Muscle of leg (tissue), 16 donors: ENCODE measurements at places on chromosomes 7 and 10.
A peak's percentile ranks its signal among the peaks of the same experiment; 100 is the strongest.

DNA sequence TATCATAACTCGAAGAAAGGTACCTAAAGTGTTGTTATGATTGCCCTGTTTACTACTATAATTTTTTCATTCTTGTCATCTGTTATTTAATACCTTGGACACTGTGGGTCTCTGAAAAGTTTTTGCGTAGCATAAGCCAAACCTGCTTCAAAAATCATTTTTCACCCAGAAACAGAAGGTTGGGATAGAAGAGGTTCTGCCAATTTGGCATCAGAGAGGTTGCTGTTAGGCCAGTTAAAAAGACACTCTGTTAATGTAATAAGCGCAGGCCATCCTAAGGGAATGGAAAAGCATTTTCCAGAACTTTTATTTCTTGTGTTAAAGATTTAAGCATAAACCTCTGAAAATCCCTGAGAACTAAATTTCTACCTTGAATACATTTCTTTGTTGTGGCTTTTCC is 212.2 kb downstream of the BMPER start:
- H3K27me3 ChIP-seq: no peaks in the 10 kb centered on the region
- no peaks in the 10 kb centered on the region for H3K4me1 ChIP-seq

DNA sequence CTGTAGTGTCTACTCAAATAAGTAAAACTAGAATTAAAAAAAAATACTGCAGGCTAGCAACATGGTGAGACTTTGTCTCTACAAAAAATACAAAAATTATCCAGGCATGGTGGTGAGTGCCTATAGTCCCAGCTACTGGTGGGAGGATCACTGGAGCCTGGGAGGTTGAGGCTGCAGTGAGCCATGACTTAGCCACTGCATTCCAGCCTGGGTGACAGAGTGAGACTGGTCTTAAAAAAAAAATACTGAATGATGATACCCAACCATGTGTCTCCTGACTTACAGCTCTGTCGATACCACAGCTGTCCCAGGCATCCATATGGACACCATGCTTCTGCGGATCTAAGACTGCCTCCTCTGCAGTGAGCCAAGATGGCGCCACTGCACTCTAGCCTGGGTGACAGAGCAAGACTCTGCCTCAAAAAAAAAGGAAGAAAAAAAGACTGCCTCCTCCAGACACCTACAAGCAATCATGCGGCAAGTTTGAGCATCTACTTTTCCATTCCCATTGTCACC is 7.9 kb upstream of the FRAT1 start:
- H3K4me1 ChIP-seq: no peaks in the 10 kb centered on the region
- no peaks in the 10 kb centered on the region for H3K36me3 ChIP-seq
- no peaks in the 10 kb centered on the region for H3K27me3 ChIP-seq
- no peak overlapping the region for H3K4me3 ChIP-seq

DNA sequence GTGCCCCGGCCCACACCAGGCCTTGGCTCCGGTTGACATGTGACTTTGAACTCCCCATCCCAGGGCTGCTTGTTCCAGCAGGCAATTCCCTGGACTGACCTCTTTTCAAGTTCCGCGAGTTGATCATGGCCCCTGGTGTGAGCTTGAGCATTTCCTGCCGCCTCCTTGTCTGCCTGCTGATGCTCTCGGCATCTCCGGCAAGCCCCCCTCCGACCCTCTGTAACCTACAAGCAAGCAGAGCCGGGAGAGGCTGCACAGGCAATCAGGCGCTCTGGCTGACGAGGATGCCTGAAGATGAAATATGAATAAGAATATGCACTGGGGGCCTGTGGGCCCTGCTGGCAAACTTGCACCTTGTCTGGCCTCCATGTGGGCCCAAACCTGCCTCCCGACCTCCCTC is 304.9 kb upstream of the MKI67 start:
- no peak overlapping the region for H3K27ac ChIP-seq
- no peaks in the 10 kb centered on the region for H3K36me3 ChIP-seq
- no peak for DNase-seq

DNA sequence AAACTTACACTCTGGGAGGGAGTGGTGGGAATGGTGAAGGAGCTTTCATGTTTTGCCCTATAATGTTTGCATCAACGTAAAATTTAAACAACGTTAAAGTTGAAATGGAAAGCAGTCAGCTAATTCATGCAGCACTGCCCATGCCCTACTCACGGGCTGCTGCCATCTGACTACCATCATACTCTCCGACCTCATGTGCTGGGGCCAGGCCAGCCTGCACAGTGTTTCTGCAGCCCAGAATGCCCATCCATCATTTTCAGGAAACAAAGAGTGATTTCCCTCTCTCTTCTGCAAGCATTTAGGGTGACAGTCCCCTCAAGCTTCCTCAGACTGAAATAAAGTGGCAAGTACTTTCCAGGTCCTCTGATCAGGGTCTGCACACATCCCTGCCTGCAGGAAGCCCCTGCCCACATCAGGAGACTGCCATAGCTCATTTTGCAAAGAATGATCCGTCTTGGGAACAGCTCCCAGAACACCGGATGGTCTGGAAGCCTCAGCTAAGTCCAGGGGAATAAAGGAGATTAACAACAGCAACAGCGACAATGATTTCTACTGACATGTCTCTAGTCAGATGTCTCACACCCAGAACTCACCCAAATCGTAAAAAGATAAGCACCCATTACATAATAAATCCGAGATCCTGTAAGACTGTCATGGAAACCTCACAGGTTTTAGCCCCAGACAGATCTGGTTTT is 40.3 kb downstream of the ARHGAP22 start:
- no peak for DNase-seq
- no peak overlapping the region for H3K27ac ChIP-seq
- no peaks in the 10 kb centered on the region for H3K4me1 ChIP-seq
- no peaks in the 10 kb centered on the region for H3K36me3 ChIP-seq

- H3K4me3 ChIP-seq: no peak overlapping the region
- no peak for DNase-seq
- no peak overlapping the region for H3K27ac ChIP-seq
Observed at GRCh38 chr7:155288055-155288454, 9.6 kb upstream of the INSIG1 start.

- H3K36me3 ChIP-seq: no peaks in the 10 kb centered on the region
- no peak overlapping the region for H3K27ac ChIP-seq
- peaks cover 12% of the 10 kb centered on the region for H3K4me1 ChIP-seq
- H3K27me3 ChIP-seq: peaks cover 27% of the 10 kb centered on the region
Observed at GRCh38 chr10:69718951-69719350, 82.8 kb upstream of the COL13A1 start.

DNA sequence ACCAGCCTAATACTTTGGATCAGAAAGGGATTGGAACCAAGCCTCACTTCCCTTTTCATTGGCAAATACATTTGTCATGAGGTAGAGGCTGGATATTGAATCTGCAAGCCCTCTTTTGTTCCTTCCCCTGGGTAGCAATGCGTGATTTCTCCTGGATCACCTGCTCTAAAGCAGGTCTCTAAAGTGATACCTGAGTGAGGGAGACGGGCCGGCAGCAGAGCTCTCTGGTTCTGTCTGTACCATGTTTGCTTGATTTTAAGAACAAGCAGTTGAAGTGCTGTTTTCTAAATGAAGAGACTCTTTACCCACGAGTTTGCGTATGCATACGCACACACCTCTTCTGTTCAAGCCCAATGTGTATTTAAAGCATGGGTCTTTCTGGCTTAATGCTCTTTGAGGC is 41.1 kb downstream of the GARS1 start:
- no peaks in the 10 kb centered on the region for H3K4me1 ChIP-seq
- DNase-seq: no peak

DNA sequence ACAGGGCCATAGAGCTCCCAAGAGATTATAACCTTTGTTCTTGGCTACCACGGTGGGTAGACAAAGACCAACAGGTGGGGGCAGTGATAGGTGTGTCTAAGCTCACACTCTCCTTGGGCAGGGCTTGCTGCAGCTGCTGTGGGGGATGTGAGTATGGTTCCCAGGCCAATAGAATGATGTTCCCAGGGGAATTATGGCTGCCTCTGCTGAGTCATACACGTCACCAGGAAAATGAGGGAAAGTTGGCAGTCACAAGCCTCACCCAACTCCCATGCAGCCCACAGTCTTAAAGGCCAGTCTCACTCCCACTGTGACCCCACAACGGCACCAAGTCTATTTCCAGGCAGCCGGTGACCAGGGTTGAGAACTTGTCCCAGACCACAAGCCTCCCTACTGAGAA is 453.4 kb upstream of the PODXL start:
- DNase-seq: no peak
- no peak overlapping the region for H3K27ac ChIP-seq
- no peaks in the 10 kb centered on the region for H3K36me3 ChIP-seq

GRCh38 chr10:51097546-51097945 is 23.3 kb downstream of the PRKG1 start:
- H3K36me3 ChIP-seq: no peaks in the 10 kb centered on the region
- H3K27me3 ChIP-seq: no peaks in the 10 kb centered on the region
- no peaks in the 10 kb centered on the region for H3K4me1 ChIP-seq
- no peak overlapping the region for H3K27ac ChIP-seq
- H3K4me3 ChIP-seq: no peak overlapping the region

- H3K4me1 ChIP-seq: peaks cover 3% of the 10 kb centered on the region
- peak; percentile 48 for DNase-seq
- H3K4me3 ChIP-seq: no peak overlapping the region
- peak overlapping the region; percentile 51 for H3K27ac ChIP-seq
- no peaks in the 10 kb centered on the region for H3K27me3 ChIP-seq
- H3K36me3 ChIP-seq: no peaks in the 10 kb centered on the region
Observed at GRCh38 chr10:84308481-84309304, 19.7 kb upstream of the CCSER2 start.

- no peaks in the 10 kb centered on the region for H3K27me3 ChIP-seq
- no peak overlapping the region for H3K4me3 ChIP-seq
- H3K4me1 ChIP-seq: no peaks in the 10 kb centered on the region
- DNase-seq: no peak
Observed at GRCh38 chr10:110436554-110437350, 61.0 kb upstream of the DUSP5 start.

DNA sequence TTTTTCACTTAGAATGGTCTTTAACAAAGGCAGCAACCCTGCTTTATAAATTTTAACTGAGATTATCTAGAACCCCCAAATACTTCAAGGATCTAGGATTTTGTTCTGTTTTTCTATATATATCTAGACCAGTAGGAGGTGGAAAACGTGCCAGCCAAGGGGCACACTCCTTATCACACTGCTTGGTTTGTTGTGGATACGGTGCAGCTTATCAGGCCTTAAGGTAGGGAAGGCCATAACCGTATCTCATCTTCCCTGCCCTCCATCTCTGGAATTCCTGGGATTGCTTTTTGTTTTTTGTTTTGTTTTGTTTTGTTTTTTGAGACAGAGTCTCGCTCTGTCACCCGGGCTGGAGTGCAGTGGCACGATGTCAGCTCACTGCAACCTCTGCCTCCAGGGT is 75.4 kb downstream of the MPLKIP start:
- no peak for DNase-seq
- peaks cover 8% of the 10 kb centered on the region for H3K36me3 ChIP-seq
- no peak overlapping the region for H3K27ac ChIP-seq
- no peaks in the 10 kb centered on the region for H3K4me1 ChIP-seq
- H3K4me3 ChIP-seq: no peak overlapping the region
- H3K27me3 ChIP-seq: no peaks in the 10 kb centered on the region

- no peaks in the 10 kb centered on the region for H3K4me1 ChIP-seq
- DNase-seq: no peak
- H3K27me3 ChIP-seq: no peaks in the 10 kb centered on the region
- H3K4me3 ChIP-seq: no peak overlapping the region
- H3K27ac ChIP-seq: no peak overlapping the region
Observed at GRCh38 chr7:152862006-152862405, 102.5 kb downstream of the ACTR3B start.

- no peak overlapping the region for H3K27ac ChIP-seq
- no peaks in the 10 kb centered on the region for H3K36me3 ChIP-seq
- no peaks in the 10 kb centered on the region for H3K27me3 ChIP-seq
- H3K4me3 ChIP-seq: no peak overlapping the region
Observed at GRCh38 chr10:30697806-30698205, 68.3 kb upstream of the LYZL2 start.

GRCh38 chr10:31528831-31529230 is 209.8 kb downstream of the ZEB1 start:
- no peaks in the 10 kb centered on the region for H3K4me1 ChIP-seq
- DNase-seq: no peak
- no peak overlapping the region for H3K4me3 ChIP-seq
- H3K36me3 ChIP-seq: peaks cover 21% of the 10 kb centered on the region

- peak overlapping the region; percentile 57 for H3K27ac ChIP-seq
- H3K36me3 ChIP-seq: no peaks in the 10 kb centered on the region
- peaks cover 11% of the 10 kb centered on the region for H3K4me1 ChIP-seq
- no peaks in the 10 kb centered on the region for H3K27me3 ChIP-seq
Observed at GRCh38 chr10:24041034-24041433, 167.9 kb upstream of the KIAA1217 start.

- H3K36me3 ChIP-seq: peaks cover 31% of the 10 kb centered on the region
- no peak overlapping the region for H3K27ac ChIP-seq
- H3K4me1 ChIP-seq: no peaks in the 10 kb centered on the region
- H3K4me3 ChIP-seq: no peak overlapping the region
- no peaks in the 10 kb centered on the region for H3K27me3 ChIP-seq
Observed at GRCh38 chr7:74225400-74225799, 15.6 kb downstream of the LAT2 start.

- H3K4me1 ChIP-seq: no peaks in the 10 kb centered on the region
- H3K27ac ChIP-seq: no peak overlapping the region
- no peak for DNase-seq
Observed at GRCh38 chr10:18713077-18713476, 53.8 kb downstream of the ARL5B start.

DNA sequence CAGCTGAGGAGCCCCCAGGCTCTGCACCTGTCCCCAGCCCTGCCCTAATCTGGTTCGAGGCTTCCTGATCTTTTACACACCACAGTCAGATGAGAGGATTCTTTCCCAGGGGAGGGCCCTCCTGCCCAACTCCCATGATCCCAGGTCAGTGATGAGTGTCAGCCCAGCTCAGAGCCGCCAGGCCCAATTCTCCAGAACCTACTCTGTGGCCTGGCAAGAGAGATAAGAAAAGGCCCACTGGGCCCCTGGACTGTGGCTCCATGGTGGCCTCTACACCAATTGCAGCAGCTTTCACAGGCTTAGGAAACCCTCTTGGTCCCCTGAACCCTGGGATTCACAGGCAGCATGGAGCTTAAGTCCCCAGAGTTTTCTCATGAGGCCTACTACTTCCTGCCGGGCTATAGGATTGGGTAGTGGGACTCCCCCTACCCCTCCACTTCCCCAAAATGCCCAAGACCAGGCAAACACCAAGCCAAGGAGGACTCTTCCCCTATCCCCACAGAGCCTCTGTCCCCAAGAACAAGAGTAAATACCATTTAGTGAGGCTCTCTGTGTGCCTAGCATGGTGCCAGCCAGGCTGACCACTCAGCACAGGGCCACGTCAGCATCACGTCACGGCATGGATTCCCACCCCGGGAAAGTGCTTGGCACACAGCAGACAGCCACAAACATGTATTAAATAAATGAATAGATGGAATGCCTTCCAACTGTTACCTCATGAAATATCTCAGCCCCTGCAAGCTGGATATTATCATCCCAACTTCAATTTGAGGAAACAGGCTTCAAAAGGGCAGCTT is 100.0 kb downstream of the GRID1 start:
- DNase-seq: no peak
- H3K4me1 ChIP-seq: peaks cover 9% of the 10 kb centered on the region
- peaks cover 26% of the 10 kb centered on the region for H3K27me3 ChIP-seq
- no peaks in the 10 kb centered on the region for H3K36me3 ChIP-seq

GRCh38 chr7:157373493-157373892 is 36.7 kb downstream of the DNAJB6 start:
- no peak overlapping the region for H3K27ac ChIP-seq
- H3K27me3 ChIP-seq: no peaks in the 10 kb centered on the region
- peaks cover 55% of the 10 kb centered on the region for H3K36me3 ChIP-seq
